Activated CD4-positive, CD25-positive, alpha-beta regulatory T cell (primary cell): ENCODE measurements at places on chromosomes 13 and 19.

- no peak for DNase-seq
These were observed 480.7 kb downstream of the MYO16 start for GRCh38 chr13:109110159-109110558.

- DNase-seq = no peak
These were observed 24.1 kb downstream of the ADGRL1 start for GRCh38 chr19:14181906-14182305.

DNA sequence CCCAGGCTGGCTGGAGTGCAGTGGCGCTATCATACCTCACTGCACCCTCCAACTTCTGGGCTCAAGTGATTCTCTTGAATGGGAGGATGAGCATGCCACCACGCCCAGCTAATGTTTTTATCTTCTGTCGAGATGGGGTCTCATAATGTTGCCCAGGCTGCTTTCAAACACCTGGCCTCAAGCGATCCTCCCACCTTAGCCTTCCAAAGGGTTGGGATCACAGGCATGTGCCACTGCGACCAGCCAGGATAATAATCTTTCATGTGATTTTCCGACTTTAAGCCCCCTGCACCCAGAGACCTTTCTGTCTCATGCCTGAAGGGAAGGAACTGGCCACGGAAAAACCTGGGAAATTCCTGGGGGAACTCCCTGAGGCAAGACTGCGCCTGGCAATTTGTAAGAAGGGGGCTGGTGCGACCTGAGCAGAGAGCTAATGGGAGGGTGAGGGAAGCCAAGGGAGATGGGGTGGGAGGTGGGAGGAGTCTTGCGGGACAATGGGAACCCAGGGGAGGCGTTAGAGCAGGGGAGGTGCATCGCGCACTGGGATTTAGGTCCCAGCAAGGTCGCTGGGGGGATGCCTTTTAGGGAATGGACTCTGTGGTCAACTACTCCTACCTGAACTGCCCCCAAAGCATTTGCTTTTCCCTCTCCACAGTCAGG, 1.2 kb upstream of the CCDC124 start:
- no peak for DNase-seq

GRCh38 chr19:46198756-46199155, 30.8 kb upstream of the IGFL1 start:
- DNase-seq = no peak

DNA sequence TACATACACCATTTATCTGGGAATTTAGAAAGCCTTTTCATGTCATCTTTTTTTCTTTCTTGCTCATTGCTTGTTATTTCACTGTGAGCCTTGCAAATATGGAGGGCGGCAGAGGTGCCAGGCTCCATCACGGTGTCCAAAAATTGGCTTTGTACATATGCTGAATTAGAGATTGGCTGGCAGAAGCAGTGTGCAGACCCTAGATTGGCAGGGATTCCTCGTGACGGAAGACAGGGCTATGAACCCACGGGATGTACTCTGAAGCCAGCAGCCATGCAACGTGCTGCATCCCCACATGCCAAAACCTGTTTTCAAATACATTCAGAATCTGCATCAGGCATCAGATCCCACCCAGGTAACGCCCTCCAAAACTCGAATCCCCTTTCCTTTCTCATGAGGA, 142.8 kb downstream of the ZIC5 start:
- no peak for DNase-seq

- no peak for DNase-seq
These were observed 12.2 kb upstream of the HIF3A start for GRCh38 chr19:46284635-46285034.

DNA sequence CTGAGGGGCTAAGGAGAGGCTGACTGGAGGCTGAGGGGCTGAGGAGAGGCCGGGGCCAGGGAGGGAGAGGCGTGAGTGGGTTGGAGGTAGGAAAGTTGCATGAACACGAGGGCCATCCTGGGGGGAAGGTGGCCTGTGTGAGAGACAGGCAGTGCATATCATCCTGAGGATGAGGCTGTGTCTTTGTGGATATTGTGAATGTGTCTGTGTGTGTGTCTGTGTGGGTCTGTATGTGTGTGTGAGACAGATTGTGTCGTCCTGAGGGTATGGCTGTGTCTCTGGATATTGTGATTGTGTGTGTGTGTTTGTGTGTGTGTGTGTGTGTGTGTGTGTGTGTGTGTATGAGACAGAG, 422 bp downstream of the ZNF71 start:
- DNase-seq = no peak

- DNase-seq = no peak
These were observed 9.2 kb upstream of the DNAJC15 start for GRCh38 chr13:43014162-43014561.
